ENCODE measurements at places on chromosomes 3 and 15. TPM values are rescaled to one million over a fixed set of nuclear protein-coding genes. Genes with fewer than 3 reads are reported as not detected.

RBP2 gene
- not detected for total RNA-seq

DNA sequence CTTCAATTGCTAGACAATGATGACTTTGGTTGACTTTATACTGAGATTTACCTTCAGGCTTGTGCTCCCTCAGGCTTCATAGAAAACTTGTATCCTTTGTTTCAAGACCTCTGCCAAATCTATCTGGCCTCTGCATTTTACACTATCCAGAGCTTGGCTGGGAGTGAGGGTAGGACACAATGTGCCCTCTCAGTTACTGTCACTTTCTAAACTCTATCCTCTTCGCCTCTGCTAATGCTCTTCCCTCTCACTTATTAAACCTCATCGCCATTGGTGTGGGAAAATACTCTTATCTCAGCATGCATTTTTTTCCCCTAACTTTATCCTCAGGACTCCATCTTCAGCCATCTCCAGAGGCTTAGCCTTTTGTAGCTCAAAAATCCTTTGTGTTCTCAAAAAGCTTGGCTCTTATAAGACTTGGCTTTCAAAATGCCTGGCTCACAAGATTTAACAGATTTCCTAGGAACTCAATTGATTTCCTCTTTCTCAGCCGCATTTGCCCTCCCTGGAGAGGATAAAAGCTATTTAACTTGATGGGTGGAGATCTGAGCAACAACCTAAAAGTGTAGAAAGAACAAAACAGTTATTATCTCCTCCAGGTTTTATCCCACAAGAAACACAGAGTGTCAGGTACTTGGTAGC, 28.3 kb downstream of the SUCNR1 start:
- peak overlapping the region; percentile 17 for H3K27ac ChIP-seq
- DNase-seq, result no peak
- no peaks in the 10 kb centered on the region for H3K27me3 ChIP-seq
- no peaks in the 10 kb centered on the region for H3K36me3 ChIP-seq
- no peak overlapping the region for H3K4me3 ChIP-seq
- peaks cover 19% of the 10 kb centered on the region for H3K4me1 ChIP-seq

DNA sequence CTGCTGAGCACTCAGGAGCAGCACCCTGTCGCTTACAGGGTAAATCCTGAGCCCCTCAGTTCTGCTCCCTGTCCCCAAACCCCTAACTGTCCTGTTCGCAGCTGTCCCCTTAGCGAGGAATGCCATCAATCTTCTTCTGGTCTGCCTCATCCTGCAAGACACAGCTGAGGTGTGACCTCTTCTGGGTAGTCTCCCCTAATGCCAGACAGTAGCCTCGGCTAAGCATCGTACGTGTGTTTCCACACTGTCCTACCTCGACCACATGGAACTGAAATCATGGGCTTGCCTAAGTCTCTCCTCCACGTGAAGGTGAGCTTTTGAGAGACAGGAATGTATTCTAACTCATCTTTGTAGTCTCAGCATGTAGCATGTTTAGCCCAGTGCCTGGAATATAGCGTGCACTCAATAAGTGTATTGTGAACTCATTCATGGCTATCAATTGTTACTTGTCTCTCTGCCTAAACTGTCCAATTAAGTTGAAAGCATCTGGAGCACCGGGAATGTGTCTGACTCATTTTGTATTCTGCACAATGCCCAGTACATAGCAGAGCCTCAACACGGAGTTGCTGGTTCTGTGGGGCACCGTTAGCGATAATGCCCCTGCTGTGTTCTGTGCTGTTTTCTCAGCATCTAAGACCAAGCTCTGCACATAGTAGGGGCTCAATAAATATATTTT, 90.2 kb downstream of the HES1 start:
- peaks cover 42% of the 10 kb centered on the region for H3K4me1 ChIP-seq
- H3K27me3 ChIP-seq, result peaks cover 44% of the 10 kb centered on the region
- H3K27ac ChIP-seq, result no peak overlapping the region
- no peak overlapping the region for H3K4me3 ChIP-seq
- peaks cover 5% of the 10 kb centered on the region for H3K36me3 ChIP-seq

CORO2B gene
- 23.1 TPM for total RNA-seq

GRCh38 chr3:31495971-31496665, 36.6 kb upstream of the STT3B start:
- peaks cover 4% of the 10 kb centered on the region for H3K4me1 ChIP-seq
- H3K36me3 ChIP-seq, result peaks cover 3% of the 10 kb centered on the region
- no peak for DNase-seq
- H3K4me3 ChIP-seq, result no peak overlapping the region
